T-helper 2 cell (primary cell): ENCODE measurements at places on chromosomes 12 and 14.

DNA sequence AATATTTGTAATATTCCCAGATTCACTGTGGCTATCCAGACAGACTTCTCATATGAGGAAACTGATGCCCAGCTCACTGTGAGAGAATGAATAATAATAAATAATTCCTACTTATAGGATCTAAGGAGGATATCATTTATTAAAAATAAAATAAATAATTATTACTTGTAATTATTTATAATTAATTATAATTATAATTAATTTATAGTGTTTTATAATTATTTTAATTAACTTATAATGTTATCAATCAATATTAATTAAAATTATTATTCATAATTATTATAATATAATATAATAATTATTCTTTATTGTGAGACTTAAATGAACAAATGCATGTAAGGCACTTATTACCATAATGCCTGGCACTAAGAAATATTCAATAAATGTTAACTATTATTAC lies 192.8 kb downstream of the GALC start:
- no peak for DNase-seq

- DNase-seq, result no peak
Measured at GRCh38 chr12:4224206-4224889, 49.2 kb upstream of the CCND2 start.

DNA sequence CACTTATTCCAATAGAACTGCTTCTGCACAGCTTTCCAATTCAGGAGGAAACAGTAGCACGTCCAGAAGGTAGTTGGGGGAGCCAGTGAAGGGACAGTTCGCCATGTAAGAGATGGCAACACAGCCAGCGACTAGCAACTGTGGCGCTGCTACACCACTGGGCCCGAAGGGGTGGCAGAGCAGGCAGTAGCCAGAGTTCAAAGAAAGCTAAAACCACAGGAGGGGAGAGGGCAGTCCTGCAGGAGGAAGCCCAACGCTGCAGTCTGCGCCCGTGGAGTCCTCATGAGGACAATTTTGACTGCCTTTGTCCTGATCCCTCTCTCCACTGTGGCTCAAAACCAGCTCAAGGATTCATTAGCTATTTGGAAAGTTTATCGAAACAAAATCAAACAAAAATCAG lies 591.2 kb downstream of the VRK1 start:
- DNase-seq, result no peak

DNA sequence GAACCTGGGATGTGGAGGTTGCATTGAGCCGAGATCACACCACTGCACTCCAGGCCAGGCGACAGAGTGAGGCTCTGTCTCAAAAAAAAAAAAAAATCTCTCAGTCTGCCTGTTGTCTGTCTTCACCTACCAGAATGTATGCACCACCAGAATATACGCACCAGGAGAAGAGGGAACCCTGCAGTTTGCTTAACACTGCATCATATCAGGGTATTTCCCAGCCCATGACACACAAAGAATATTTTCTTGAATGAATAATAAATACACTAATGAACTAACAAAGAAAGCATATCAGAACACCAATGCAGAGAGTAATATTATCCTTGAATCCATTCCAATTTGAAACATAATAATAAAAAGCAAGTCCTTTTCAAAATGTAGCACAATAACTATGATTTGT lies 44.2 kb upstream of the FOXN3 start:
- DNase-seq, result no peak

- peak; percentile 82 for DNase-seq
Measured at GRCh38 chr14:102525219-102525928, 15.8 kb upstream of the ANKRD9 start.

GRCh38 chr12:116037941-116038837 lies 239.3 kb downstream of the MED13L start:
- no peak for DNase-seq

- no peak for DNase-seq
Measured at GRCh38 chr12:97229004-97229403, 233.6 kb upstream of the RMST start.

DNA sequence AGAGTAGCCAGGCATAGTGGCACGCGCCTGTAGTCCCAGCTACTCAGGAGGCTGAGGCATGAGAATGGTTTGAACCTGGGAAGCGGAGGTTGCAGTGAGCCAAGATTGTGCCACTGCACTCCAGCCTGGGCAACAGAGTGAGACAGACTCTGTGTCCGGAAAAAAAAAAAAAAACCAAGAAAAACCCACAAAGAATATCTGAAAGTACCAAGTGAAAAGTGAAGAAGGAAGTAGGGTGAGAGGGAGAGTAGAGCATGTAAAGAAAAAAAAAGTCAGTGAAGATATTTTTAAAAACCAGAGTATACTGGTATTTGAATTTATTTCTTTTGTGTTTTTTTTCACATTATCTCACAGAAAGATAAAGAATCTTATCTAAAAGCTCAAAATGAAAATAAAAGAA lies 43.3 kb upstream of the ISM2 start:
- no peak for DNase-seq

GRCh38 chr14:70380824-70381223 lies 21.3 kb upstream of the COX16 start:
- no peak for DNase-seq

- no peak for DNase-seq
Measured at GRCh38 chr12:122158700-122159285, 15.2 kb downstream of the IL31 start.

DNA sequence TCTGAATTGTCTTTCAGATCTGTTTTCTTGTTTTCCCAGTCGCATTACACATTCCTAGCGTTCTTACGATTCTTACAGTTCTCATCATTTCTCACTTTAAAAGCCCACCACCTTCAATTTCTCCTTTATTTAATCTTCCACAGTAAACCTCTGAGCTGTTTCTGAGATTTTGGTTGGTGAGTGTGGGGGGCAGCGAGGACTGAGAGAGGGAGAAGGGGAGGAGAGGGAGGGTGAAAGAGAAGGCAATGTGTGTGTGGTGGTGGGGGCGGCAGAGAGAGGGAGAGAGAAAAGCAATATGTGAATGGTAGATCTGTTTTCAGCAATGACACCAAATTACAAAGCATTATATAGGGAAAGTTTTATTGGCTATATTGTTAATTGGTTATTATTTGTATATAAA lies 282.6 kb downstream of the SOX5 start:
- no peak for DNase-seq

DNA sequence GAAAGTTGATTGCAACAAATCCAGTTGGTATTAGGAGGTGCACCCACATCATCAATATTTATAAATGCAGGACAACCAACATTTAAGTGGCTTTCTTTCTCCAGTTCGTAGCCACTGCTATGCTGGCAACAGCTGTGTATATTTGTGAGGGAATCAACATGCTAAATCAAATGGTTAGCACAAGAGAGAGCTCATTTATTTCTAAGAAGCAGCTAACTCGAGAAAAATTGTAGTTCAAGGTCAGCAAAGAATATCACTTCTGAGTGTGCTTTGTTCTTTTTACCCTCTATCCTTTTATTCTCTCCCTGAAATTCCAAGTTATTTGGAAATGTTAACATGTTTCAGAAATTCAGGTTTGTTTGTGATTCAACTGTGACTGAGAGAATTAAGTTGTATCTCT lies 137.3 kb downstream of the NAV3 start:
- DNase-seq, result no peak

GRCh38 chr12:96395236-96395635 lies 5.0 kb downstream of the CDK17 start:
- DNase-seq, result no peak

DNA sequence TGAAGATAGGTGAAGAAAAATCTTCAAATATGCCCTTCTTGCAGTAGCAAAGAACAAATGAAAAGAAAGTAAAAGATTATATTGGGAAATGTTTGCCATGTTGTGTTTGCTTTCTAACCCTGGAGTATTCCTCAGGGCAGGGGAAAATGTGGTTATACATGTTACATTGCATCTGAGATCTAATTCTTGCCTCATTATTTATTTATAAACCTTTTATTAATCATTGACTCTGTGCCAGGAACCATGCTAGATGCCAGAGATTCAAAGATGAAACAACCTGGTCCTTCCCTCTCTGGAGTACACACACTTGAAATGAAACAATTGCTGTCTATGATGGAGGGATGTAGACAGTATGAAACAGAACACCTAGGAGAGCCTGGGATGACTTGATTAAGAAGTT lies 128.1 kb upstream of the HMGA2 start:
- DNase-seq, result no peak

- no peak for DNase-seq
Measured at GRCh38 chr14:69803753-69804152, 6.7 kb upstream of the SLC10A1 start.

GRCh38 chr12:69157023-69157655 lies 82.2 kb upstream of the CPSF6 start:
- DNase-seq, result peak; percentile 93

GRCh38 chr14:33911046-33911445 lies 39.8 kb downstream of the EGLN3 start:
- DNase-seq, result no peak
